ENCODE measurements at places on chromosomes 3 and 15. TPM values are rescaled to one million over a fixed set of nuclear protein-coding genes. Genes with fewer than 3 reads are reported as not detected.

STX19 gene
- not detected for total RNA-seq

HIGD2B gene
- total RNA-seq, result not detected

EPHA3 gene
- 20.1 TPM for total RNA-seq

GRCh38 chr15:48681353-48681752, 35.8 kb upstream of the FBN1 start:
- DNase-seq, result no peak

- DNase-seq, result no peak
Measured at GRCh38 chr3:48142316-48142870, 45.8 kb downstream of the CDC25A start.

DNA sequence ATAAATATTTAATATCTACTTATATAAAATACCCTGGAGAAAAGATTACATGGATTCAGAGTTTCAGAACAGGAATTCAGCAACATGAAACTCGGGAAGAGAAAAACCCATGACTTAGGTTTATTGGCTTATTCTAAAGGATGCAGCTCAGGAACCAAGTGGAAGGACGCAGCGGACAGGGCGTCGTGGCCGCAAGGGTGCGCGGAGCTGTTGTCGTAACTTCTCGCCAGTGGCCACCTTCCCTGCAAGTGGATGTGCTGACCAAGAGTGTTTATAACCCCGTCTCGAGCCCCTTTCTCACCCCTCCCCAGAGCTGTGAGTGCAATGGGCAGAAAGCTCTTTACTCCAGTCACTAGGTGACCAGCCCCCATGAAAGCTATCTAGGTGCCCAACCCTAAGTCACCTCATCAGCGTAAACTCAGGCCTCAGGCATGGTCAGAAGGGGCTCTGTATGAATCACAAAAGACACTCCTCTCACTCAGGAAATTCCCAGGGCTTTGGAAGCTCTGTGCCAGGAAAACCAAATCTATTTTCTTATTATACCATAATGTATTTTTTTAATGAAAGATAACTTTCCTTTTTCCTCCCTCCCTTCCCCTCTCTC, 77.3 kb downstream of the CHRNA7 start:
- DNase-seq, result no peak

DNA sequence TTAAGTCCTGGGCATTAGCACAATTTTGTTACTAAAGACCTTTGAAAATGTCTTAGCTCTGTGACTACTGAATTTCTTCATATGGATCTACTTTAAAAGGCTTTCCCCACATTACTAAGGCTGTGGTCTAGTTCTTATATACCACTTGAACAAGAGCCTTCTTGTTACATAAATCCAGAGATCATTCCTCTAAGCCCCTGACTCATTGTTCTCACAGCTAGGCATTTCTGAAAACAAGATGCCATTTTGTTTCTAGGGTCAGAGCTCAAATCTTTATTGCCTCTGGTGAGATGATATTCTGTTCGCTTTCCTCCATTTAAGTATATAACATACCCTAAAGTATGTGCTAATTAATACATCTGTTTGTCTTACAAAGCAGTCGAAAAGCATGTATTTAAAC, 29.8 kb upstream of the LPP start:
- DNase-seq, result no peak

- DNase-seq, result peak; percentile 15
Measured at GRCh38 chr15:101320501-101321052, 25.5 kb upstream of the SNRPA1 start.

Data from tibial nerve (tissue), 4 donors.